Cerebellar nuclear complex (tissue), 1 donor: ENCODE measurements at places on chromosomes 4 and X.

- DNase-seq: no peak
Measured at GRCh38 chr4:41374490-41374889, 117.8 kb downstream of the UCHL1 start.

GRCh38 chrX:80747832-80748231, 61.8 kb downstream of the BRWD3 start:
- no peak for DNase-seq

DNA sequence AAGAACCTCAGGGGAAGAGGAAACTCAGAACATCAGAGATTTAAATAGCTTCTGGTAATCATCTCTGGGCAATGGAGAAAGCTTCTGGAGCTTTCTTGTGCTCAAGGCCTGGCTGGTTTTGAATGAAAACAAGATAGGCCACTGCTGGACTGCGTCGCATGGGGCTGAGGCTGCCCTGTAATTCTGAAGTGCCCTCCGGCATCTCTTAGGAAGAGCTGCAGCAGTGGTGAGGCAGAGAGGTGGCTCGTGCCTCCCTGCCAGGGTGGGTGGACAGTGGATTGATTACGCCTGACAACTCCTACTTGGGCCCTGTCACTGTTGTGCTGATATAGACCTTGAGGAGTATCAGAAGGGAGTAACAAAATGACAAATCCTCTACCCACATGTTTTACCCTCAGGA, 279.7 kb downstream of the NR3C2 start:
- no peak for DNase-seq

DNA sequence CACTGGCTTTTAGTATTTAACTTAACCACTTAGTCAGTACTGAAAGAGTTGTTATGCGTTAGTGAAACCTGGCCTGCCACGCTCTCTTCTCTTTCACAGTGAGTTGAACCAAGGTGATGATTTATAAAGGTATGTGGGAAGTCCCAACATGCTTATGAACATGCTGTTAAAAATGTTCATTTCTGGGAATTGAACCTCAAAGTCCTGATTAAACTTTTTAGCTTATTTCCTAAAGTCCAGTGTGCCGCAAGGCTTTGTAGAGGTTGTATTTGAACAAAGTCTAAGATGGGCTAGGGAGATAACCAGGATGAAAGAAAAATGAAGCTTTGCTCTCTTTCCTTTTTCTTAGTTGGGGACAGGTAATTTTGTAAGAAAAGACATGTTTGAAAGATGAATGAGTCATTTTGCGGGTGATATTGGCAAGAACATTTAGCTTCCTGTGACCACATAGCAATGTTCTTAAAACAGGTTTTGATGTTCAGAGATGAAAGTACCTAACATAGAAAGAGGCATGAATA, 270.3 kb downstream of the DTHD1 start:
- DNase-seq: no peak

DNA sequence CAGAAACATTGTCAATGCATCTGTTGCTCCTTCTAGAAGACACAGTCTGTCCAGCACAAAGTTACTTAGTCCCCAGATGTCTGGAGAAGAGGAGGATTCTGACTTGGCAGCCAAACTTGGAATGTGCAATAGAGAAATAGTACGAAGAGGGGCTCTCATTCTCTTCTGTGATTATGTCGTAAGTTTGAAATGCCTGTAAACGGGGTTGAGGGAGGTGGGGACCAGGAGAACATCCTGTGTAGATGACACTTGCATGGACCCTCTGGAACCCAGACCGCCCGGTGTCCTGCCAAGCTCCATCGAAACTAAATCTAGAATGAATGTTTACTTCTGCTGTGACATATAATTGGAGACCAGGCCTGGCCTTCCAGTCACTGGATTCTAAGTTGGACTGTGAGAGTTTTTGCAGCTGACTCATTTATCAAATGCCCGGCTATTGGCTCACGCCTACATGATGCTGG, 45.0 kb upstream of the MSANTD1 start:
- no peak for DNase-seq

- DNase-seq: no peak
Measured at GRCh38 chr4:86856896-86857295, 7.7 kb upstream of the SLC10A6 start.

DNA sequence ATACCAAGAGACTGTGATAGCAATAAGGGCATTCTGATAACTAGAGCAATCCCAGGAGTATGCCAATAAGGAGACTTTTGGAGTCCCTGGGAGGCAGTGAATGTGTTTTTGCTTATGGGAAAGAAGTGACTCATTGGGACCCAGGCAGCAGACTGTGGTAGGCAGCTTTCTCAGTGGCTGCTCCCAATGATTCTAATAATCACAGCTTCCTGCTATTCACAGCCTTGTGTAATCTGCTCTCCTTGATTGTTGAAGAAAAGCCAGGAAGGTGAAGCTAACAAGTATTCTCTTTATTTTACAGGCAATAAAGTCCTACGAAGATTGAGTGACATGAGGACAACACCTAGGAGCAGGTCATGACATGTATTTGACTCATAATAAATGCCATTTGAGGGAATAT, 70.3 kb upstream of the DDX60 start:
- no peak for DNase-seq

DNA sequence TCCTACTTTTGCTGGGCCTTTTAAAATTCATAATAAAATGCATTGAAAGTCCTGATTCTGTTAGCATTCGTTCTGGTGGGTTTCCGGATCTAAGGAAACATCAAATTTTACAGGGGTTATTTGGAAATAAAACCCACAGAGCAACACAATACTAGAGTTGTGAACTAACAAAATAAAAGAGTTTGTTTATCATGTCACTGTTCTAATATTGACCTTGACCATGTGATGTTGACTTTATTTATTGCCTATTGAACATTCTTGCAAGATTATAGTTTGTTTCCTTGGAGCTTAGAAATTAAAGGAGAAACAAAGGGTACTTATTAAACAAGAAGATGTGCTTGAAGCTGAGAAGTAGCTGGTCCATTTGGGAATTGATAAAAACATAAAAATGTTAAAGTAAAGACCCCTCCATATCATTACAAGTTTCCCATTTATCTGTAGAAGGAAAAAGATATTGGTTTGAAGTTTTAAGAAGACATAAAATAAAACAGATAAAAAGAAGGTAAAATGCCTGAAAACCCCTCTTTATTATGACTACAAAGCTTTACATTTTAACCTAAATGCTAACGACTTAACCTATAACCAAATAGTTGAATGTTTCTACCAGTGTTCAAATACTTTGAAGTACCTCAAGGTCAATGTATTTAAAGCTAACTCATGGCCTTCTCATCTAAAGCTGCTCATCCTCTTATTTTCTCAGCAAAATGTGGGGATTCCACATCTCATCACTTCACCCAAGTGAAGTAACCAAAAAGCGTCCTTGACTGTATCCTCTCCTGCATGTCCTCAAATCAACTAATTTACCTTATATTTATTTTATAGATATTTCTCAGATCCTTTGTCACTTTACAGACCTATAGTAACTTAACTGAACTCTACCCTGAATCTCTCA, 179.6 kb downstream of the GASK1B start:
- DNase-seq: no peak

DNA sequence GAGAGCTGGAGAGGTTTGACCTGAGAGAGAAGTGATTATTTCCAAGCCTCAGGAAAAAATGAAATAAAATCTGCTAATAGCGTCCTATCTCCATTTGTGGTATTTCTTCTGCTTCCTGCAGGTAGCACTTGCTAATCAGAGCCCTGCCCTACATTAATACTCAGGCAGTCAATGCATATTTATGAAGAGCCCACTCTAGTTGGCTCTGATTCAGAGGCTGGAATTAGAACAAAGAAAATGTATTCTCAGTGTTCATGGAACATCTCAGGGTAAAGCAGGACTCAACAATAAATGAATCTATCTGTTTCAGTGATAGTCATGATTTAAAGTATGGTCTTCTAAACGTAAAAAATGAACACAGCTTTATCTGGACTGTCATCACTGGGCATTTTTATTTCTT, 1.4 kb upstream of the ATP8A1 start:
- DNase-seq: no peak

GRCh38 chrX:24347881-24348280, 12.6 kb upstream of the SUPT20HL1 start:
- no peak for DNase-seq

- DNase-seq: no peak
Measured at GRCh38 chr4:73603271-73603710, 16.9 kb downstream of the RASSF6 start.

DNA sequence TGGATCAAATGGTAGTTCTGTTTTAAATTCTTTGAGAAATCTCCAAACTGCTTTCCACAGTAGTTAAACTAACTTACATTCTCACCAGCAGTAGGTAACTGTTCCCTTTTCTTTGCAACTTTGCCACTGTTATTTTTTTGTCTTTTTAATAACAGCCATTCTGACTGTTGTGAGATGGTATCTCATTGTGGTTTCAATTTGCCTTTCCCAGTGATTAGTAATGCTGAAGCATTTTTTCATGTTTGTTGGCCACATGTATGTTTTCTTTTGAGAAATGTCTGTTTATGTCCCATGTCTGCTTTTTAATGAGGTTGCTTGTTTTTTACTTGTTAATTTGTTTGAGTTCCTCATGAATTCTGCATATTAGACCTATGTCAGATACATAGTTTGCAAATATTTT, 198.8 kb downstream of the RAB28 start:
- DNase-seq: no peak

- DNase-seq: no peak
Measured at GRCh38 chrX:57119416-57119815, 1.9 kb downstream of the SPIN2B start.

DNA sequence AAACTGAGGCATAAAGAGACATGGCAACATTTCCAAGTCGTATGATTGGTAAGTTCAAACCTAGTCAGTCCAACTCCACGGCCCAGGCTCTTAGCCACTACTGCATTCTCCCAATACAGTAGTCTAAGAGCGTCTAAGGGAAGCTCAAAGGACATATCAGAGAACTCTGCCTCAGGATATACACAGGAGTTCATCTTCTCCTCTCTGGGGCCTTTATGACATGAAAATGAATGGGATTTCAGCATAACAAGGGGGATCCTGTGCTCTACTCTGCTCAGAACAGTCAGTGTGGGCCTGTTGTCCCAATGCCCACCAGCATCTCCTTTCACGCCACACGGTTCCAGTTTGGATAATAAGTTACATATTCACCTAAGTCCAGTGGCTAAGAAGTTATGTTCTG, 4.2 kb downstream of the GASK1B start:
- no peak for DNase-seq

DNA sequence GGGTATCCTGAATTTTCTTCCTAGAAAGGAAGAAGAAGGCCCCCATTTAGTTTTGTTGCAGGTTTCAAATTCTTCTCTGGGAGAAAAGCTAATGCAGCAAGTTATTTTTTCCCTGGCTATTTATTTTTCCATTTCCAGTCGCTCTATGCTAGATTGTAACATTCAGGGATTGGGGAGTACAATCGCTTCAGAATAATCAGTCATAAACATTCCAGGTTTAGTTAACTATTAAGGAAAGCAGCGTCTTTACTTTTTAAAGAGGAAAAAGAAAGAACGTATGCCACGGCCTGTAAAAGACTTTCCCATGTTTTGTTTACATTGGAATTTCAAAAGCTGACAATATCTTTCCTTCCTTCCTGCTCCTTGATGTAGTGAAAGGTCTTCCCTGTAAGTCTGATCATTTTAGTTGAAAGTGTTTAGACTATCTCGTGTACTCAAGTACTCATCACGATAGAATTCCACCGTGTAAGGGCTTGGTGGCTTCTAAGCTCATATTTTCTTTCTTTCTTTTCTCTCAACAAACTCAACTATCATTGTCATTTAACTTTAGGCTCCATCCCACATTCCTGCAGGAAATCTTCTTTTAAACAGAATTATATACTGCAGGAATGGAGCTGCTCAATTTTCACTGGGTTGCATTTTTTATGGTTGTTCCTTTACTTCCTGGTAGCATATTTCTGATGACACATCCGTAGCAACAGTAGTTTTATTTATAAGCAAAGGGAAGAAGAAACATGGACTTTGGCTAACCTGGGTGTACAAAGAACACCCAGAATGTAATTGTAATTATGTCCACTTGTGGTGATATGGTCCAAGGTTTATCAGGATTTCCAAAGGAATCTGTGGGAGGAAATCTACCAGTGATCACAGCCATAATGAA, 213.1 kb upstream of the FAT1 start:
- DNase-seq: no peak

GRCh38 chr4:99983289-99983943, 33.3 kb upstream of the H2AZ1 start:
- no peak for DNase-seq

DNA sequence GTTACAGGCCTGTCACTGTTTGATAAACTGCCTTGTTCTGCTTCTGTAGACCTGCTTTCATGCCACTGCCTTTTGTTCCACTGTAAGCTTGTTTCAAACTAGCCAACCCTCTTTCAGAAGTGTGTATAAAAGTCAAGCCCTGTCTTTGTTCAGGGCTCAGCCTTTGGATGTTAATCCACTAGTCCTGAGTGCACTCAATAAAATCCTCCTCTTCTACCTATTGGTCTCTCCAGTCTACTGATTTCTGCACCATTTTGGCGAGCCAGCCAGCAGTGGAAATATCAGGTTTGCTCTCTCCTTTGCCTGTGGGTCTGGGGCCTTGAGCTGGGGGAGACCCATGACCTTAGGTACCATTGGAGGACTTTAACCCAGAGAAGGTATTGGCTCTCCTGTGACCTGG, 901.6 kb upstream of the NDST4 start:
- DNase-seq: no peak

- no peak for DNase-seq
Measured at GRCh38 chr4:126708716-126709115, 924.0 kb upstream of the INTU start.

DNA sequence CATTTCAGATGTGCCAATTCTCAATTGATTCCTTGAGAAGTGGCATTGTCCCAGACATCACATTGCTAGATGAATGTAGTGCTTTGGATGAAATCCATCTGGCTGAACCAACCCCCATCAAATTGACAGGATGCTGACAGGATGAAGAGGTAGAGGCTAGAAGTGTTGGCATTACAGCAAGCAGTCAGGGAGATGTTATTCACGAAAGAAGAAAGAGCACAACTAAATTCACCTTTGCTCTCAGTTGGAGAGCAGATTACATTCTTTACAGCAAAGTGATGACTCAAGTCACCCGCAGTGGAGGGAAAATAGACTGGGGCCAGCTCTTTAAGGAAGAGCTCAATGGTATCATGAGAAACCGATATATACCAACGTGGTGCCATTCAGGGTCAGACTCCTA, 259.6 kb downstream of the C4orf33 start:
- no peak for DNase-seq

DNA sequence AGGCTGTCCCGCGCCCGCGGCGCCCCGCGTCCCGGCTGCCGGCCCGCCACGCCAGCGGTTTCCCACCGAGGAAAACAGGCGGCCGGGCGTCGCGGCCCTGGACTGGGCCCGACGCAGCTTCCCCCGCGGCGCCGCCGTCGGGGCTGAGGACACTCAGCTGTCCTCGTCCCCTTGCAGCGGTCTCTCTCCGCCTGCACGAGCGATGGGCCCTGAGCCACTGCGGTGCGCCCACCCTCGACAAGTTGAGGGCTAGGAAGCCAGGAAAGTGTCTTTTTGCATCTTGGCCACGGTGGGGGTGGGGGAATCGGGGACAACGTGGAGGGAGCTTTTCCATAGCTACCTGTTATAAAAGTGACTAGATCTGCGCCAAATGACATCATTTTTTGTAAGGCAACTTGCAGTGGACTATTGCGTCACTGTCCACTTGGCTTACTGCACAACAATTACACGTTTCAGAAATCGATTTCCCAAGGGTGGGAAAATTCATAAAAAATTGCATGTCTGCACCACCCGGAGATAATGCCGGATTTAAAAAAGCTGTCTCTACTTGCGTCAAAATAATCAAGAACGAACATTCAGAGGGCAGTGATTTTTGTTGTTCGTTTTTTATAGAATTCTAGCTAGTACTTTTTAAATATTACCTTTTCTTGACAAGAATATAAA, 1.1 kb downstream of the KLHL15 start:
- DNase-seq: no peak
